Activated T-helper 2 cell treated with anti-CD3 and anti-CD28 coated beads, Interferon-gamma antibody, Interleukin-2, Interleukin-4, amounts not matched to agents 10 μg/mL and 5 μg/mL and 100 μg/mL, durations not matched to agents 14 hours and 24 hours and 36 hours (primary cell): ENCODE measurements at places on chromosomes 4 and X.

DNA sequence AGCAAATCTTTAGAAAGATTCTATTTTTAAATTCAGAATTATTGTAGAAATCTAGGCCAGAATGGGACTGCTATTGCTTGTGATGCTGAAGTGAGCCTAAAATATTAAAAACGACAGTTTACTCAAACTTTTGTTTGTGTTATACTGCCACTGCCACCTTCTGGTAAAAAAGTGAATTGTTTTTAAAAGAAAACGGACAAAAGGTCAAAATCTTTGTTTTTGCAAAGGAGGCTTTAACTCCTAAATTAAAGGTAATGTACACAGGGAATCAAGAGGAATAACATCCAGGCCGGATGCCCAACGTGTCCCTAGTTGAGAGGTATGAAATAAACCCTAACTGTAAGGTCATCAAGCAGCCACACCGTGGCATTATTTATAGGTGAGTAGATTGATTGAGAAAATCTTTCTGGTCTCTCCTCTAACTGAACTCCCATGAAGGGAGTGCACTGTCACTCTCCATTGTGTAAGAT, 338.3 kb upstream of the GALNT7 start:
- DNase-seq = no peak

- DNase-seq = no peak
Observed at GRCh38 chr4:87024201-87024600, 89.4 kb downstream of the AFF1 start.

DNA sequence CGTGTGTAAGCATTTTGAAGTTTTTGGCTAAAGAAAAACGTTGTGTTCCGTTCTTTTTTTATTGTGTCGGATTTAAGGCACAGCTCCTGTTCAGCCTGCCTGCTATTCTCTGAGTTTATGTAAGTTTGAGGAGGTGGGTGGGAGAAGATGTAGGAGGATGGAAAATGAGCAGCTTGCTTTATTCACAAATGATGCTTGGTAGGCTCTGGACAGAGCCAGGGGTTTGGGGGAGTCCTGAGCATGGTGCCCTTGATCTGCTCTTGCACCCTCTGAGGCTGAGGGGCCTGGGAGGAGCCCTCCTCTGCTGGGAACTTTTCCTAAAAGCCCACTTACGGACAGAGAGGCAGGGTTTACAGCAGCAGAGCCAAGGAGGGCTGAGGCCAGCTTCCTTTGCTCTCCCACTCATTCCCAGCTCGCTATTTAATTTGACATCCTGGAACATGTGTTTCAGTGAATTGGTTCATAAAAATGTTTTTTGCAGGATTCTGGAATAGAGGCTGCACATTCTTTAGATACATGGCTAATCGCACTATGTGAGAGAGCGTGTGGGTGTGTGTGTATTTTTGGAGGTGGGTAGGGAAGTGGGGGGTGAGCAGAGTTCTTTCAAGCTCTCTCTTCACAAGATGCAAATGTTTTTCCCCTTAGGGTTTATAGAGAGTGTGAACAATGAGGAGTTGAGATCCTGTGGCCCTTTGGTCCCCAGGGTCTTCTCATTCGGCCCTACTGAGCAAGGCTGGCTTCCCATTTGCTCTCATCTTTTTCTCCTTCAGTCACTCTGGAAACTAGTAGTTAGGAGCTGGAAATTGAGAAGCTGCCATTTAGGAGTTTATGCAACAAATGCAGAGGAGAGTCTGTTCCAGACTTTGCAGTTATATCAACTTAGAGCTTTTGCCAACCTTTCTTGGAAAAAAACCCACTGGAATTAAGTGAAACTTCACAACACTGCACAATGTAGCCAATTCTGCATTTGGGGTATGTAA, 32.1 kb downstream of the TMEM131L start:
- DNase-seq = no peak

DNA sequence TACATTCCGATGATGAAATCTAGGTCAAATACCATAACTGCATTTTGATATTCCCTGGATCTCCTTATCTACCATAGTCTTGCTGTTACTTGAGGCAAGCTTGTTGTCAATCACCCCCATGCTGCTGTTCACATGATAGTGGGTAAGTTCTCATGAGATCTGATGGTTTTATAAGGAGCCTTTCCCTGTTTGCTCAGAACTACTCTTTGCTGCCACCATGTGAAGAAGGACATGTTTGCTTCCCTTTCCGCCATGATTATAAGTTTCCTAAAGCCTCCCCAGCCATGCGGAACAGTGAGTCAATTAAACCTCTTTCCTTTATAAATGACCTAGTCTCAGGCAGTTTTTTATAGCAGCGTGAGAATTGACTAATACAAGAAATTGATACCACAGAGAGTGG, 432.0 kb downstream of the GLUD2 start:
- DNase-seq = no peak

DNA sequence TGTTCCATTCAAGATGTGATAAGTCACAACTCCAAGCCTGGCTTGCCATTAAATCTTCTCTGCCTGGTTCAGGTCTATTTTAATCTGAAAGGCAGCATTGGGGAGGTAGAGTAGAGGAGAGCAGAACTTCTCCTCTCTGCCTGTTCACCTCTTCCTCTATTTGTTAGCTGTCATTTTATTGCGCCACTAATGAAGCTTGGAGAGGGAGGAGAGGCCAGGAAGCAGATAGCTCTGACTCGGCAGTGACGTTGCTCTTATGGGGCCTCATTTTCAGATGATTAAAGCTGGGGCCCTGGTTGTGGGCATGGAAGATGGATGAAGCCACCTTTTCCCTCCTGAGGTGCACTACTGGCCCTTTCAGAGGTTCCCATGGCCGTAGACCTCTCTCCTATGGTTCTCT, 207.3 kb downstream of the MID1IP1 start:
- DNase-seq = no peak

GRCh38 chr4:174352061-174352819, 68.5 kb downstream of the CEP44 start:
- DNase-seq = no peak

DNA sequence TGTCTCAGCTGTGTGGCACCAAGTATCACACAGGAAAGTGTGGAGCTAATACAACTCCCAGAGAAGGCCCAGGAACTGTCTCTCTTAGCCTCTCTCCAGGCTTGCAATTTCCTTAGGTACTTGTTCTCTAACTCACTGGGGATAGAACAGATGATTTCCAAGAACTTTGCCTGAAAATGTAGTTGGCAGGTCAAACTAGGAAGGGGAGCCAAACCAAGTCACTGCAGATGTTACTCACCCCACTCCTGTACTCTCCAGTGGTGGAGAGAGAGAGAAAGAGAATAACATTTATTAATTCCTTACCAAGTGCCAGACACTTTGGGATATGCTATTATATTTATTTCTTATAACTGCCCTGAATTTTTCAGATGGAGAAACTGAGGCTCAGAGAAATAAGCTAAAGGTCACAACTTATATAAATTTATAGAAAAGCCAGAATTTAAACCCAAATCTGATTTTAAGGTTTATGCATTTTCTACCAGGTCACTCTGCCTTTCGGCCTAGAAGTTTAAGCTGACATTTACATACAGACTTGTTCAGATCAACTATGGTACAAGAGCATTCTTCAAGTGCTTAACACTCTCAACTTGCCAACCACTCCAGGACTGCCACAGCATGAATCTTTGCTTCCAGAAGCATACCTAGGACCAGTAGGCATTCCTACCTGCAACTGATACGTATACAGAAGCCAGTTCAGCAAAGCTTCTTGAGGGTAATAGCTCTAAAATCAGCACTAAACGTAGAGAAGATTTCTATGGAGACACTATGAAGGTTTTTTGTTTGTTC, 248.6 kb upstream of the ETNPPL start:
- no peak for DNase-seq

DNA sequence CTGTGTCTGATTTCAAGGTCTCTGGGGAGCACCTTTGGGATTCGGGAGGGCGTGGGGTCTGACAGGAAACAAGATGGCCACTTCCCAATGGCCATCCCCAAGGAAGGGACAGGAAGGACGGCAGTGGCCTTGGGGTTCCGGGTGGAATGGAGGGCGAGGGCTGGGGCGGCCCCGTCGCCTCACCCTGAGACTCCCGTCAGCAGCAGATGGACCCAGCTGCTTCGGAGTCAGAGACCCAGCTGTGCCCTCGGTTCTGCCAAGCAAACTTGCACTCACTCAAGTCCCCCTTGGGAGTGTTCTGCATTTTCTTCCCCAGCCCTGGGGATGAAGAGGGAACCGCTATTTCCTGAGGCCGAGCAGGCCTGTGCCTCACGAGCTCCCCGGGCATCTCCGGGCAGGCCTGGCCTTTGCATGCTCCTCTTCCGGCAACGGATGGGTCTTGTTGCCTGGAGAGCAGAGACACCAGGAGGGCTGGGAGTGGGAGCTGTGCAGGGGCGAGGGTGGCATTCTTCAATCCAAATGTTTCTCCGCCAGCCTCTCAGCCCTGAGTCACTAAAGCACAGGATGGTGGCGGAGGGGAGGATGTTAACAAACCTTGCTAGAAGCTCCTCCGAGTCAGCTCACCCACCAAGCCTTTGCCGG, 6.8 kb upstream of the DUSP9 start:
- DNase-seq = no peak

DNA sequence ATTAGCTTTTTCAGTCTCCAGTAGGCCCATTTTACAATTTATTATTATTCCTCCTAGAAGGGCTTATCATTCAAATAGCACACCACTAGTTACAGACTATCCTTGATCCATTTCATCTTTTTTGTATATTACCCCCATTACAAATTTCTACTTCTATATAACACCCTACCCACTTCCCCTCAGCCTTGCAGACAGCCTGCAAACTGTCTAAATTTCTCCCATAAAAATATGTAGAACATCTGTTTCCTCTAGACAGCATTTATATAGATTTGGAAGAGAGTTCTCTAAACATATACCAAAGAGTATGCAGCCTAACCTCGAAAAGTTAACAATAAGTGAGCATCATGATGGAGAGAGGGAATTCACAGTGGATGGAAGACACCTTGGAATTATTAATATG, 30.8 kb downstream of the COMMD8 start:
- DNase-seq = no peak

GRCh38 chrX:39816871-39817731, 280.7 kb downstream of the BCOR start:
- no peak for DNase-seq

- peak; percentile 34 for DNase-seq
Observed at GRCh38 chr4:122689972-122690371, 42.5 kb upstream of the BBS12 start.

DNA sequence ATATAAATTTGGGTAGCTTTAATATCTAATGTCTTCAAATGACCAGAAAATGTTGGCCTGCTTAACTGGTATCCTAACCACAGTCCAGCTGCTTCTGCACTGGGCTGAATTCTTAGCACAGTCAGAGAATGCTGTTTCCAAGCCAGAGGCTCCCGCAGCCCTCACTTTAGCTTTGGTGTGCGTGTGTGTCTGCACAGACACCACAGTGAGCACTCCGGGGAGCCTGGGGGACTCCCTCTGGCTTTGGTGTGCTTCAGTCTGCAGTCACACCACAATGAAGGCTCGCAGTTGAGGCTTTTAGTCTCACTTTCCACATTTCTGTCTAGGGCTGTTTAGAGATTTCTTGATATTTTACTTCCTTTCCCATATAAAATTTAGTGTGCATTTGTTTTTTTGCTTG, 53.6 kb downstream of the APOO start:
- DNase-seq = no peak

- no peak for DNase-seq
Observed at GRCh38 chrX:36336751-36337150, 417.2 kb downstream of the CFAP47 start.

DNA sequence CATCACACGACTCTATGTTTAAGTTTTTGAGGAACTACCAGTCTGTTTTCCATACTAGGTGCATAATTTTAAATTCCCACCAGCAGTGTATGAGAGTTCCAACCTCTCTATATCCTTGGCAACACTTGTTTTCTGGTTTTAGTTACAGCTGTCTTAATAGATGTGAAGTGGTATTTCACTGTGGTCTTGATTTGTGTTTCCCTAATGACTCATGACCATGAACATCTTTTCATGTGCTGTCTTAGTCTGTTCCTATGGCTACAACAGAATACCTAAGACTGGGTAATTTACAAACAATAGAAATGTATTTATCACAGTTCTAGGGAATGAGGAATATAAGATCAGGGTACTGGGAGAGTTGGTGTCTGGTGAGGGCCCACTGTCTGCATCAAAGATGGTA, 51.5 kb upstream of the GPR78 start:
- DNase-seq = no peak

DNA sequence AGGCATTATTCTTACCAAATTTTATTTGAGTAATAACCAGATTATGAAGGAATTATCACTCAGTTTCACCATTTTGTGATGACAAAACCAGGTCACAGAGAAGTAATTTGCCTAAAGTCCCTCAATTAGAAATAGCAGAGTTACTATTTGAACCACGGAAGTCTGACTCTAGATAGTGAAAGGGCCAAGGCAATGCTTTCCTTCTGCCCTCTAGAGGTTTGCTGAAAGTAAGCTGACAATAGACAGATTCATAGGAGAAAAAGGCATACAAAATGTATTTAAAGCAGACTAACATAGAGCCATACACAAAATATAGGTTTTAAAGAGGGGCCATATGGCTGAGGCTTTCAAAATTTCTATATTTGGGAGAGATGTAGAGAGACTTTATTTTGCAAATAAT, 43.1 kb downstream of the CXXC4 start:
- no peak for DNase-seq

- no peak for DNase-seq
Observed at GRCh38 chrX:130147631-130148030, 18.0 kb downstream of the AIFM1 start.

DNA sequence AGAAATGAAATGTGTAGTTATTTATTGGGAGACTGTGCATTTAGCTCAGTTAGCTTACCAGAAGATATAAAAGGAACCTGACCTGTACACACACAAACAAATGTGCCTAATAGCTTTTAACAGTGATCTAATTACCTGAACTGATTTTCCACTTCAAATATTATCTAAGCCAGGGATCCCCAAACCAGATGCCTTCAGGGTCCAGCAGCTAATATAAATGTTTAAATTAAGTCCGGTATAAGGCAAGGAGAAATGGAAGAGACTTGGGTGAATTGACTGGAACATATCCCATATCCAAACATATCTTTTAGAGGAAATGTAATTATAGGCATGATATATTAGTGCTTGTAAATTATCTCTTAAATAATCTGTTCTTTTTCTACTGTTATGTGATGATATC, 66.7 kb downstream of the CNKSR2 start:
- no peak for DNase-seq

- DNase-seq = no peak
Observed at GRCh38 chr4:153766758-153767157, 6.9 kb upstream of the RNF175 start.

DNA sequence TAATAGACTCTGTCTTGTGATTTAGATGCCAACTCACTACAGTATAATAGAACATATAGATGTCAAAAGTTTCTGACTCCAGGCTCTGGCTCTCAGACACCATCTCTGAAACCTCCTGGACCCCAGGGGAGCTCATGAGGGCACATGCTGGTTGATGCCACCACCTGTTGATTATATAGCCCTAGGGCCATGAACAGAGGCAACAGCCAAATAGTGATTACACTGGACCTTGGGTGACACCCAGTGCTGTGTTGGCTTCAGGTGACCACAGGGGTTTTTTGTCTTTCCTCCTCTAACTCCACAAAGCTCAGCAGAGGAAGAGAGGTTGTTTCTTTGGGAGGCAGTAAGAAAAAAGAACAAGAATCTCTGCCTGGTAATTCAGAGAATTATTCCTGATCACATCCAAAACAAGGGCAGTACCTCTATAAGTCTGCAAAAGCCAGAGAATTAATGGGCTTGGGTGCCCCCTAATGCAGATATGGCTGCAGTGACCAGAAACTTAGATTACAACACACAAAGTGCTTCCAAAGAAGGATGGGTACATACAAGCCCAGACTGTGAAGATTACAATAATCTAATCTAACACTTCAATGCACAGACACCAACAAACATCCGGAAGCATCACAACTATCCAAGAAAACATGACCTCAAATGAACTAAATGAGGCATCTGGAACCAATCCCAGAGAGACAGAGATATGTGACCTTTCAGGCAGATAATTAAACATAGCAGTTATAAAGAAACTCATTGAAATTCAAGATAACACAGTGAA, 1920.6 kb downstream of the ARAP2 start:
- DNase-seq = no peak
